Neuronal stem cell (in vitro differentiated cells): ENCODE measurements at places on chromosomes 16 and 17.

GRCh38 chr17:79406316-79406715 lies 204.5 kb downstream of the RBFOX3 start:
- DNase-seq, result no peak

GRCh38 chr16:4507588-4508345 lies 30.8 kb downstream of the CDIP1 start:
- no peak for DNase-seq

GRCh38 chr16:75113541-75114121 lies 2.9 kb downstream of the LDHD start:
- DNase-seq, result no peak

DNA sequence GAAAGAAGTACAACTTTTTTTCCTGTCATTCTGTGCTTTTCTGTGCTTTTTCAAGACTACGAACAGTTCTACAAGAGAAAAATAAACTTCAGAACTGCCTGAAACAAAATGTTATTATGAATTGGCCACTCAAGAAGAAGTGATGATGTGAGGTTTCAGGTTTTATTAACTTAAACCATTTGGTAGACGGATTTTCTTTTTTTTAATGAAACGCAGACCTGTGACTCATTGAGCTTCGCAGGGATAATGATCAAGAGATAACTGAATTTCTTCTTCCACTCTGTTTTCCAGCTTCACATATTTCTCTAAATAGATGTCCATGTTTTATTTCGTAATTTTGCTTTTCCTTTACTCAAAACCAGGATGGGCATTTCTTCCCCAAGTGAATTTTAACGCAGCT lies 32.7 kb downstream of the AIPL1 start:
- DNase-seq, result no peak

GRCh38 chr16:71259086-71259485 lies 28.6 kb upstream of the HYDIN start:
- DNase-seq, result no peak

GRCh38 chr17:59002126-59002525 lies 104.6 kb downstream of the TRIM37 start:
- no peak for DNase-seq

- no peak for DNase-seq
Observed at GRCh38 chr17:63963123-63963522, 9.6 kb downstream of the SCN4A start.

DNA sequence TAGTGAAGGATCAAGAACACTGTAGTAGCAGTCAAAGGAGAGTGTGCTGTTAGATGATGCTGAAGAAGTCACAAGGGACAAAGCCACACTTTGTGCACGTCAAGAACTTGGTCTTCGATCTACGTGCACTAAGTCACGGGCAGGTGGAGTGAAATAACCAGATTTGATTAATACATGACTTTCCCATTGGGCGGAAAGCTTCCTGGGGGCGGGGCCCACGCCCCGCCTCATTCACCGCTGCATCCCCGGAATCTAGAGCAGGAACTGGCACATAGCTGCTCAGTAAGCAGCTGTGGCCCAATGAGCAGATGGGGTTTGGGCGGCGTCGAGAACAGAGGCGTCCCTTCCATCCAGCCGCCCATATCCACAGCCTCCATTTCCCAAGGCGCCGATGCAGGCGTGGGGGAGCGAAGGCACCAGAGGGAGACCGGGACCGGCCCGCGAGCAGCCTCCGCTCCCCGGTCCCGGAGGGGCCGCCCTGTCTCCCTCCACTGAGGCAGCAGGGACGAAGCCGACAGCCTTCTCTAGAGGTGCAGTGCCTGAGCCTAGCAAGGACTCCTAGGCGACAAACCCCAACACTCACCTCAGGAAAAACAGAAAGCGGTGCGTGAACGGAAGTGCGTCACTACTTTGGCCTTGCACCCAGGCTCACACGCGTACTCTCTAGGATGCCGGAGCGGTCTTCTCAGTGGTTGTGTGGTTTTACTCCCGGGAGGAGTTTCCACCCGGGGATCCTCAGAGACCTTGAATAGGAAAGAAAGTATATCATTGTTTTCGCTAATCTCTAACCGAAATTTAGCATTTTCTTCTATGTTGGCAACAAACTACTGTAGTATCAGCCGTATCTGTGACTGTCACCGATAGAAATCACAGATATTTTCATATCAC lies 4.9 kb downstream of the ZNF19 start:
- peak; percentile 75 for DNase-seq

DNA sequence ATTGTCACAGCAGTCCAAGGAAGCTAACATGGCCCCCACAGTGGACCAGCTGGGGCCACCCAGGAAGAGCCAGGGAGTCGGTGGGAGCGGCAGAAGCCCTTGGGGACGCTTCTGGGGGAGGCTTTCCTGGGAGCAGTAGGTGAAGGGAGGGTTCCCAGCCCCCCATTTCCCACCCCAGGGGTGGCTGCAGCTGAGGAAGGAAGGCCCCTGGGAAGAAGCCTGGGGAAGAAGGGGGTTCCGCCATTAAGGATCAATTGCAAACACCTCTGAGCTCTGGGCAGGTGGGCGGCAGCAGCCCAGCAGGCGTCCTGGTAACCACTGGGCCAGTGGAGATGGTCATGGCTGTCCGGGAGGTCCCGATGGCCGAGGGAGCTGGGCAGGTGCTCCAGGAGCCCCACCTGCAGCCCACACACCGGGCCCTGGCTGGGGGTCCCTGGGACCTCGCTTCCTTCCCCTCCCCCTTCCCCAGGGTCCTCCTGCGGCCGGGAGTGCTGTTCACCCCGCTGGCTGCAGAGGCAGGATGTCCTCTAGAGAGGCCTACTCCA lies 592 bp upstream of the PERCC1 start:
- no peak for DNase-seq

DNA sequence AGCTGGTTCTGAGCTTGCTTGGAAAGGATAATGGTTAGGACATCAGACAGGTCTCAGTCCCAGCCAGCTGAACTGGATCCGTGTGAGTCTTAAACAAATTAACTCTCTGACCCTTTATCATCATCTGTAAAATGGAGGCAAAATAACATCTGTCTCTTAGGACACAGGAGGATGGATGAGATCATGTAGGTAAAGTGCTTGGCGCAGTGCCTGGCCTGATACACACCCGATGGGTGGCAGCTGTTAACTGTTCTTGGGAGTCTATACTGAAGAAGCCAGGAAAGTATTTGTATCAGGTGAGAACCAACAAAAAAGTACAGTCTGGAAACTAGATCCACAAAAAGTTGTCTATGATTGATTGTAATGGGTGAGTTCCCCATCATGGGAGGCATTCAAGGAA lies 188.6 kb downstream of the C16orf78 start:
- no peak for DNase-seq

- DNase-seq, result peak; percentile 71
Observed at GRCh38 chr16:89037261-89038152, 56.1 kb upstream of the ACSF3 start.

DNA sequence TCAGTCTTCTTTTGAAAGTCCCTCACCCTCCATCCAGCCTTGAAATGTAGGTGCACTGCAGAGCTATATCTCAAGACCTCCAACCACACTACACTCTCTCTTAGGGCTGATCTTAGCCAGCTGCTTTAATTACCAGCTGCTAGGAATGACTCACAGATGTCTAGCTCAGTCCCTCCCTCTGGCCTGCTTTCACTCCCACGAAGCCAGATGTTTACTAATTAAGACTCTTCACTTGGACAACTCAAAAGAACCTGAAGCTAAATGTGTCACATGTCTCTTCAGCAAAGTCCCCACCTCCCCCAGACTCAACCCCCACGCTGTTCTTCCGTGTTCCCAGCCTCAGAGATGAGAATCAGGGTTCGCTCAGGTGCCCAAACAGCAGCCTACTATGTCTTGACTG lies 2.6 kb downstream of the GTF3C1 start:
- no peak for DNase-seq

GRCh38 chr17:60461584-60461983 lies 39.3 kb downstream of the CHCT1 start:
- DNase-seq, result no peak

- no peak for DNase-seq
Observed at GRCh38 chr17:38897176-38897575, 27.3 kb downstream of the LASP1 start.

DNA sequence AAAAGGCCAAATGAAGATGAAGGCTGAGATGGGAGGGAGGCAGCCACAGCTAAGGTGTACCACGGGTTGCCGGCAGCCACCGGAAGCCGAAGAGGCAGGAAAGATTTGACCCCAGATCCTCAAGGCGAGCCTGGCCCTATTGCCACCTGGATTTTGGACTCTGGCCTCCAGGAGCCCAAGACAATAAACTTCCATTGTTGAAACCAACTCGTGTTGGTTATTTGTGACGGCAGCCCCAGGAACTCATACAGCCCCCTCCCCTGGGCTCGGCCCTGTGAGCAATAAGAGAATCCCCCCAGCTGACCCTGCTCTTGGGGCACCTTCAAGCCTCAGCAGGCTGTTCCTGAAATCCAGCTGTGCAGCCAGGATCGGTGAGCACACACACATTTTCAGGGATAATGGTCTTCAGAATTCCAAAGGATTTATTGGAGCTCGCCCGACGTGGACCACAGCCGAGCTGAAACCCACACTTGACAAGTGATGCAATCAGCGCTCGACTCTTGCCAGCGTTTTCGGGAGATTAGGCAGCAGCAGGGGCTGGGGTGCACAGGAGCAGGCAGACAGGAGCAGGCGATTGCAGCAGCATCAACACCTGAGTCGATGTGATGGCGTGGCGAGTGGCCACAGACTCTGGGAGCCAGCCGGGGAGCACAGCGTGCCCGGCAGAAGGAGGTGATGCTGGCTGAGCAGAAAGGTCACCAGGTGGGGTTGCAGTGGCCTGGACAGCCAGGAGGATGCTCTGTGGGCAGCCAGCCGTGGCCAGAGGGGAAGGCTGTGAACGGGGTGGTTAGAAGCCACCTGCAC lies 22.4 kb upstream of the CBX4 start:
- DNase-seq, result no peak

DNA sequence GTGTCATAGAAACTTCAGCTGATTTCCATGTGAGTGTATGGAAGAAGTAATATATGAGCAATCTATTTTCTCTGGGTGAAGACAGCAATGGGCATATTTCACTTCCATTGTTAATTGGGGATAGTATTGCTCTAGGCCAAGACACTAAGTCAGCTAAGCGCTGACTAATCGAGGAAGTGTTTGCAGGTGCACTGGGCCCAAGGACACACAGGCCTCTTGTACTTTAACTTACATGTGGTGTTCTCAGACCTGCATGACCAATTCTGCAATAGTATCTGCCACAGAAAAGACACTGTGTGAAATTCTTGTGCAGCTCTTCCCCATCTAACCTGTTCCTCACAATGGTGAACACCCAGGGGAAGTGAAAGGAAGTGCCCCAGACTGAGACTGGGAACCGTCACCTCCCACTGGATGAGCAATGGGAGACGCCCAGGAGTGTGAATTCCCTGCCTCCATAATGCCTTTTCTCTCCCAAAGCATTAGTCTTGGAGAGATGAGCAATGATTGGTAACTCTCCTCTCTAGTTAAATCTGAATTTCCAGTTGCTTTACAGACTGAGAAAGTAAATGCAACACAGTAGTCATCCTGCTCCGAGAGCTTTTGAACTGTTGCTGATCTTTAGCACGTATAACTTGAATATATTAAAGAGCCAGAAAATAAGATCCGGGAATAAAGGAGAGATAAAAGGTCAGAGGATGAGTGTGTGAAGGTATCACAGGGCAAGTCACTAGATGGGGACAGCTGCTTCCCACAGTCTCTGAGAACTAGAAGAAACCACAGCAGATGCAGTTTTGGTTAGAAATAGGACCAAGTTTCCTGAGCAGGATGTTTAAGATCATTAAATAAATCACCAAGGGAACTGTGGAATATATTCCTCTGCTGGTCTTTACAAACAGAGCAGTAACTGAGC lies 82.6 kb downstream of the CDK5R1 start:
- DNase-seq, result no peak

DNA sequence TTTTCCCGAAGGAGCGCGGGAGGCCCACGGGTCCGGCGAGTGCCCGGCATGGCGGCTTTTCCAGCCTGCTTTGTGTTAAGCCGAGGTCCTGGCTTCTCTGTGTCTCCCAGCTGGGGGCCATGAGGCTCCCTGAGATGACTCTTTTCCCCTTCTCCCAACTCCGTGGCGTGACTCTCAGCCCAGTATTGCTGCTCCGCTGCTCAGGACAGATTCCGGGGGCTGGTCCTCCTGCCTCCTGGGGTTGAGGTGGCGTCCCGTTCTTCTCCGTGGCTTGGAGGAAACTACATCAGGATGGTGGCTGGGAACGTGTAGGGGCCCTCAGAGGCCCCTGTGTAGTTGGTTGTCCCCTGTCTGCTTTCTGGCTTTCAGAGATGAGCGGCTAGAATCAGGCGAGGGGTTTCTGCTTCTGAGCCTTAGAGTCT lies 951 bp downstream of the GPS1 start:
- no peak for DNase-seq

DNA sequence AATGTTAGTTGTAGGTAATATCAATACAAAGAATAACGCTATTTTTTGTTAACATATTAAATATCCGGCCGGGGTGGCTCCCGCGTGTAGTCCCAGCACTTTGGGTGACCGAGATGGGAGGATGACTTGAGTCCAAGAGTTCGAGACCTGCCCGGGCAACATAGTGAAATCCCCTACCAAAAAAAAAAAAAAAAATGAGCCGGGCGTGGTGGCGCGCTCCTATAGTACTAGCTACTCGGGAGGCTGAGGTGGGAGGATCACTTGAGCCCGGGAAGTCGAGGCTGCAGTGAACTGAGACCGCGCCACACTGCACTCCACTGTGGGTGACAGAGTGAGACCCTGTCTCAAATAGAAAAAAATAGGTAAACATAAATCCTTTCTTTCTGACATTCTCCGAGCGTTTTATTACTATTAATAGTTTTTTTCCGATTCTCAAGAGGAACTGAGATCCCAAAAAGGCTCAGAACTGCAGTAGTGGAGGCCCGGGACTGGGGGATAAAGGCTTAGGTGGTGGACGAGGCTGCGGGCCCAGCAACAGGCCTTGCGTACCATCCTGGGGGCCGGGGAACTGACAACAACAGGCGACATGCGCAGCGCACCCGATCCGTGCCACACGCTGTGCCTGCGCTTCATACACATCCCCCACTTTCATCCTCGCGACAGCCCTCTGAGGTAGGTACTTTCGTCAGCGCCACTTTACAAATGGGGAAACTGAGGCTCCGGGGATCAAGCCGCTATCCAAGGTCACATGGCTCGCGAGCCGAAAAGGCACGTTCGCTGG lies 919 bp downstream of the N4BP1 start:
- DNase-seq, result no peak

- DNase-seq, result peak; percentile 18
Observed at GRCh38 chr17:18039535-18040260, 490 bp downstream of the GID4 start.

GRCh38 chr17:64107500-64108236 lies 22.3 kb downstream of the ERN1 start:
- DNase-seq, result no peak

GRCh38 chr17:63774969-63775265 lies 947 bp downstream of the DDX42 start:
- no peak for DNase-seq
